ENCODE measurements at places on chromosomes 5 and 9.

DNA sequence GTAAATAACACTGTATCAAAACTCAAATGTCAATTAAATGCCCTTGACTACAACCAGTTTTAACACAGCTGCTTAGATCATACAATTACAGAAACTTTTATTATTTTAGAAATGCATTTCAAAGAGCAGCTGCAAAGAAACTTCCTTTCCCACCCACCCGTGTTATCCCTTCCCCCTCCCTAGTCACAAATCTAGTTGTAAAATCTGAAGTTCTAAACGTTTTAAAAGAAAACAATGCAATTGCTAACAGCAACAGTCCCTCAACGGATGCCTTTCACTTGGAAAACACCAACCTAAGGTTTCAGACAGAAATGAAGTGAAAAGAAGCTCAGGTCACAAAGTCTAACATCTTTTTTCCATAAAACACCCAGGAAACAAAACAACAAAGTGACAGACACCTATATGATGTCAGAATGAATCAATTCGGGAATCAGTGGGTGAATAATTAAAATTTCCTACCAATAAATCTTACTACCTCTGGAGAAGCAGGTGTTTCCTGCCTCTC, 100.3 kb downstream of the FBXW11 start:
- no peak for DNase-seq

DNA sequence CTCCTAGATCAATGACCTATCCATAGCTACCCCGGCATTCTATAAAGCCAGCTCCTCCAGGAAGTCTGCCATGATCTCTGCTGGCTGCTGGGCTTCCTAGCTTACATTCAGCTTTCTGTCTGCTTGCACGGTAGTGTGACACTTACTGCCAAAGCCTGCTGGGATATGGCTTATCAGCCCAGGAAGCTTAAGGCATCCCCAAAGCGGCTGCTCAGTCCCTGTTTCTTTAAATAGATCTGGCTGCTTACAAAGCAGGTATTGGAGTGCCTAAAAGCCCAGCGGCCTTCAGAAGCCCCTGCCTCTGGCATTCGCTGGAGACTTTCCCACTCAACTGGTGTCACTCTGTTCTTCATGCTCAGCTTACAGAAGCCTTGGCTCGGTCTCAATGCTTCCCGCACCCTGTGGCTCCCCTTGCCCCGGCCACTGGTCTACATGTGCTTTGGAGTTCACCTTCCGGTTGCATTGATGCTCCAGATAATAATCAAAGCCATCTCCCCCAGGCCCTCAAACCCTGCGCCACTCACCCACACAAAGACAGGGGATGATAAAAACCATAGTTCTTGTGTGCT, 31.3 kb upstream of the STRBP start:
- DNase-seq = no peak

- DNase-seq = no peak
Measured at GRCh38 chr9:69895185-69895584, 74.6 kb downstream of the CFAP95 start.

GRCh38 chr5:135991429-135991828, 36.6 kb upstream of the LECT2 start:
- DNase-seq = no peak

DNA sequence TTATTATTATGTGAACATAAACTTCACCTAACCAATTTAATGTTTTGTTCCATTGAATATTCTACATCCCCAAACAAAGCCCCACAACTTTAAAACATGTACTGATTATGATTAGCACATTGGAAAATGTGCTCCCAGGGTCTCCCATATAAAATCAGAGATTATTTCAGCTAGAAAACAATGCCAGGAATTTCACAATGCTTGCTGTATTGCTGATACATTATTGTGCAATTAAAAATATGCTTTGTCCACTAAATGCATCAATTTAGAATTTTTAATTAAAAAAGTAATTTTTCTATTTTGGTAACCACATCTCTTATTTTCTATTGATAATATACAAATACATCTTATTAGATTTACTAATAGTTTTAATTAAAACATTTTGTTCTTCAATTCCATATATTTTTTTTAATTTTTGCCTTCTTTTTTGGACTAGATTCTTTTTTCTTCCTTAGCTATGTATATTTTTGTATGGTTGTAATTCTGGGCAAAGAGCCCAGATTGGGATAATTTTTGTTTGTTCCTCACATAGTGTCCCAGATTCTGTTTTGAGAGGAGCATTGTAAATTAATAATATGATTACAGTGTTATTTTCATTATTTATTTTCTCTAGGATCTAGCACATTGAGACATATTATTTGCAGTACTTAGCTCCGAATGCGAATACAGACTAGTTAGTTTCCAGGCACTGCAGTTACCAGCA, 241.5 kb upstream of the CDH18 start:
- no peak for DNase-seq

DNA sequence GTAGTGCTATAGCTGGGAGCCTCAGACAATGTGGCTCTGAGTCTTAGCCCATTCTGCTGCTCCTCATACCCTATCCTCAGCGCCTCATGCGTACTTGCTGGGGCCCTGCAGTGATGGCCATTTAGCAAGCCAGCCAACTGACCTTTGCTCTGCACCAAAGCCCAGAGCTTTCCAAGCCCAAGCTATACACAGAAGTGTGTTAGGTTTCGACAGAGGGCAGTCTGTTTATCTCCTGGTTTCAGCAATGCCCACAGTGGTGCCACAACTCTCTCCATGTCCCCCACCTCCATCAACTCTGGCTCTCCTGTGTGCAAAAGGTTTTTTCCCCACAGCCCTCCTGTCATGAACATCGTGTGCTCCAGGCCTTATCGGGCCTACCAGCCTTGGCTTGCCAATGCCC, 16.9 kb downstream of the GNG10 start:
- DNase-seq = no peak

GRCh38 chr5:40594811-40595210, 84.9 kb upstream of the PTGER4 start:
- no peak for DNase-seq

DNA sequence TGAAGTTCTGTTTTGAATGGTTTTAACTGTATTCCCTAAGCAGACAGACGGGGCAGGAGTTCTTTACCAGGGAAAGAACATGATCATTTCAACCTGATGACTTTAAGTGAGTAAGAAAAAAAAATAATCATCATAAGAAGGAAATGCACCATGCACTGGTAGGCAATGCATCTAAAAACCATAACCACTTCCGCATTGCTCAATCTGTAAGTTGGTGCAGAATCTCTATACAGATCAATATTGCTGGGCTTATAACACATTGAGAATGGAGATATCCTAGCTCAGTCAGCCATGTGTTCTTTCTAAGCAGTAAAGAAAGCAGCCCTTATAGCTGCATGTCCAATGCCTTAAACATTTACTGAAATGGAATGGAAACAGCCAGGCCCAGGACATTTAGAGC, 407.1 kb upstream of the DMAC1 start:
- DNase-seq = no peak

- DNase-seq = no peak
Measured at GRCh38 chr9:2676466-2676865, 40.8 kb upstream of the KCNV2 start.

- DNase-seq = no peak
Measured at GRCh38 chr5:1110307-1111240, 1.3 kb downstream of the SLC12A7 start.

Measured in memory B cell (primary cell).